ENCODE measurements at places on chromosomes 4 and X. TPM values are rescaled to one million over a fixed set of nuclear protein-coding genes. Genes with fewer than 3 reads are reported as not detected.

DNA sequence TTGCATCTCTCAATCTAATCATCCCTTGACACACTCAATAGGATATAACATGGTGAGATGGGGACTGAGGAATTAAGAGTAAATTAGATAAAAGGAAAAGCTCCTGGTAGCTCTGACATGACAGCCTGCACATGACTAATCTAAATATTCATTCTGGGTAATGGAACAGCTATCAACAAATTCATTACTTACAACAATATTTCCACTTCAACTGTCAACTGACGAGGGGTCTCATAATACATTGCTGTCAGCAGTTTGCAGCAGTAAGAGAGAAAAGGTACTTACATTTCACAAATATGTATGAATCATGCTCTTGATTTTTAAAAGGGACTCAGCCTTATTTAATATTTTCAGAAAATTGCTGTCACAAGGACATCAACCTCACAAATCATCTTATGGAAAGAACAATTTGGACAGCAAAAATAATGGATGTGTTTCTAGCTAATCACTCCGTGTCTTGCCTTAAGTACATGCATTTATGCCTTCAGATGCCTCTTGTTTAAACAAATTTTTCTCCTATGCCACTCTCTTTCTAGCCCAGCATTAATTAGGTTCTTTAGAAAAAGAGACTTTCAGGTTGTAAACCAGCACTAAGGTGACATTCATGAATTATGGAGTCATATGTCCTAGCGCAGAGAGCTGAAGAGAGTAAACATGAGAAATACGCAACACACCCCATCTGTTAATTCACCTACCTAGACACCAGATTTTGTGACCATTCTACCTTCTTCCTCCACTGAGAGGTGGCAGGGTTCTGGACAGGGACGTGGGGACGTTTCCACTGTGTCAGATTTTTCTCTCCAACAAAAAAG lies 99.6 kb upstream of the TMEM150C start:
- DNase-seq: no peak

- DNase-seq: no peak
Measured at GRCh38 chr4:162232349-162232748, 68.5 kb upstream of the FSTL5 start.

GRCh38 chr4:186074189-186074588 lies 5.2 kb downstream of the TLR3 start:
- DNase-seq: no peak

GRCh38 chr4:158290912-158291311 lies 80.6 kb downstream of the TMEM144 start:
- DNase-seq: no peak

Gene FAM236B
- polyA plus RNA-seq: not detected
